A549 (cell line): ENCODE measurements at places on chromosomes 6 and 20. TPM values are rescaled to one million over a fixed set of nuclear protein-coding genes. Genes with fewer than 3 reads are reported as not detected.

DNA sequence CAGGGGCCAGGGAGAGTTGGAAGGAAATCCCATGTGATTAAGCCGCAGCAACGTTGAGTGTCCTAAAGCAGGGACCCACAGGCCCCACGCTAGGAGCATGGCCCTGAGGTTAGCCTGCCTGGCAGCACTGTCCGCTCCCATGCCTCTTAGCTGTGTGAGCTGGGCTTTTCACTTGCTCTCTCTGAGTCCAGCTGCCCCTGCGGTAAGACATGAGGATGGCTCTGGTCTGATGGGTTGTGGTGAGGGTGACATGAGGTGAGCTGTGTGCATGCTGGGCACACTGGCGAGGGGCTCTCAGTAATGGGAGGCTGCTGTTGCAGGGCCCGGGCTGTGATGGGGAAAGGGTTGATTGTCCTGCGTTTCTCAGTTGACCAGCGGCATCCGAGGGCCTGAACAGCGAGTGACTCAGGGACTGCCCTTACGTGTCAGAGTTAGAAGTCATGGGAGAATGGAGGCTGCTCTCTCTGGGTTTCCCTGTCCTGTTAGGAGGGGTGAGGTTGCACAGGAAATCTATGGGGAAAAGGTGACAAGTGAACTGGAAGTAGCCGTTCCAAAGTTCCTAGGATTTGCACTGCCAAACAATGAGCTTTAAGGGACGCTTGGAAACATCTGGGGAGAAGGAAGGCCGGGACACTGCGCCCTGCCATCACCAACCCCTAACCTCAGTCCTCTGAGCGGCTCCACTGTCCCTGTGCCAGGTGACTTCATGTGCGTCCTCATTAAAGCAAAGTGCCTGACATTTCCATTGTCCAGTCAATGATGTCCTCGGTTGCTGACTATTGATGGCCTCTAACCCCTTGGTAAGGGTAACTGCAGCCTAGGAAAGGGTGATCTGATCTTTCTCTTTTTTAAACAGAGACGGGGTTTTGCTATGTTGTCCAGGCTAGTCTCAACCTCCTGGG is 51.3 kb downstream of the ADNP start:
- DNase-seq, result no peak

DNA sequence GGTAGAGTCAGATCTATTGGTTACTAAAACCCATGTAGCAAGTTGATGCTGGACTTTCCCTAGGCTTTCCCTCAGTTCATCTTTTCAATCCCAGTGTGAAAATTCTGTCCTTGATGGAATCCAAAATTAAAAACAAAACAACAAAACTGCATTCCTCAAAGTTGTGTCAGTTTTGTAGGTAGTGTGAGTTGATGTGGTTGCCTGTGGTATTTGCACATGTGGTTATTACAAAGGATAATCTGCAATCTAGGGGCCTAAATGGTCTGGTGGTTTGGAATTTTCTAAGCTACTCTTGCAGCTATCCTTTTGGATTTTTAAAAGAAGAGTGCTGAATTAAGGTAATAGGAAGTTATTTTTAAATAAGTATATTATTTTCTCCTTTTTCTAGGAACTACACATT is 132.2 kb upstream of the SCGN start:
- no peak for DNase-seq

- peak; percentile 15 for DNase-seq
Observed at GRCh38 chr6:53066077-53066417, 843 bp downstream of the FBXO9 start.

- DNase-seq, result no peak
Observed at GRCh38 chr6:2630891-2631571, 119.7 kb downstream of the MYLK4 start.

- DNase-seq, result peak; percentile 47
Observed at GRCh38 chr20:53216856-53217576, 244.9 kb downstream of the TSHZ2 start.

The SOX18 gene
- polyA plus RNA-seq, result 0.92 to 1.4 TPM (median 1.3 TPM) in 3 replicates

The CRISP2 gene
- not detected in 3 replicates for polyA plus RNA-seq

The GSTA3 gene
- not detected in 3 replicates for polyA plus RNA-seq

The STMND1 gene
- not detected in 3 replicates for polyA plus RNA-seq

GRCh38 chr6:155062866-155063341 is 67.8 kb downstream of the TIAM2 start:
- DNase-seq, result no peak

GRCh38 chr6:19664050-19664449 is 173.1 kb upstream of the ID4 start:
- DNase-seq, result no peak

GRCh38 chr20:13934992-13935894 is 55.2 kb downstream of the SEL1L2 start:
- no peak for DNase-seq

- DNase-seq, result no peak
Observed at GRCh38 chr6:107534571-107535141, 44.7 kb downstream of the SOBP start.

DNA sequence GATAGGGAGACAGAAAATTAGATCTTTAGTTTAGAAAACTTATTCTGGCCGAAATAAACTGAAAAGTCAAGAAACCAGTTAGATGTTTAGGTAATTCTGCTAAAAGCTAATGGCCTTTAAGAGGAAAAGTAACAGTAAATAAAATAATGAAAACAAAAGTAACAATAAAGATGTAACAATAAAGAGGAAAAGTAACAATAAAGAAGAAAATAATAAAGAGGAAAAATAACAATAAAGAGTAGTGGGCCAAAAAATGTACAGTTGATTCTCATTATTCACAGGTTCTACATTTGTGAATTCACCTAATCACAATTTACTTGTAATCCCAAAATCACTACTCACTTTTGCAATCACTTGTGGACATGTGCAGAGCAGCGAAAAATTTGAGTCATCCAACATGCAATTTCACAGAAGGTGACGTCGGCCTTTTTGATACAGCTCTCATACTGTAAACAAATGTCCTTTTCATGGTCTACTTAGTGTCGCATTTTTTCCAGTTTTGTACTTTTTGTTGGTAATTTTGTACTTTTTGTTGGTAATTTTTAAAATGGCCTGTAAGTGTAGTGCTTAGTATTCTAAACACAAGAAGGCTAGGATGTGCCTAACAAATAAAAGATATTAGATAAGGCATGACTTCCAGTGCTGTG is 24.0 kb downstream of the HBS1L start:
- no peak for DNase-seq

DNA sequence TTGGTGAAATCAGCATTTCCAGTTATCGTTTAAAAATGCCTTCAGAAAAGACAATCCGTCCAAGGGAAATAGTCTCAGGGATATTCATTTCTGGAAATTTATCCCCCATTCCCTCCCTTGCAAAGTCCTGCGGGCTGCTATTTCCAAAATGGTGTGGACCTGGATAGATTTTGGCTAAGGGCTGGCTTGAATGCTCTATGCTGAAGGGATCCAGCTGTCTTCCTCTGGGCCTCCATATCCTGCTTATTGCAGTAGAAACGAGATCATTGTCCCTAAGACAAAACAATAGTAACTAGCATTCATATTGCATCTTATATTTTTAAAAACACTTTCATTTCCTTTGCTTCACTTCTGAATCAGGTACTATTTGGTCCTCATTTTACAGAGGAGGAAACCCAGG is 129.9 kb downstream of the ANKRD60 start:
- DNase-seq, result no peak
